Glutamatergic neuron (in vitro differentiated cells): ENCODE measurements at places on chromosomes 12 and 14.
A peak's percentile ranks its signal among the peaks of the same experiment; 100 is the strongest.

- DNase-seq: no peak
These were observed 27.4 kb upstream of the GUCY2C start for GRCh38 chr12:14723763-14724162.

GRCh38 chr12:34605955-34606748, 583.9 kb downstream of the ALG10 start:
- DNase-seq: no peak

DNA sequence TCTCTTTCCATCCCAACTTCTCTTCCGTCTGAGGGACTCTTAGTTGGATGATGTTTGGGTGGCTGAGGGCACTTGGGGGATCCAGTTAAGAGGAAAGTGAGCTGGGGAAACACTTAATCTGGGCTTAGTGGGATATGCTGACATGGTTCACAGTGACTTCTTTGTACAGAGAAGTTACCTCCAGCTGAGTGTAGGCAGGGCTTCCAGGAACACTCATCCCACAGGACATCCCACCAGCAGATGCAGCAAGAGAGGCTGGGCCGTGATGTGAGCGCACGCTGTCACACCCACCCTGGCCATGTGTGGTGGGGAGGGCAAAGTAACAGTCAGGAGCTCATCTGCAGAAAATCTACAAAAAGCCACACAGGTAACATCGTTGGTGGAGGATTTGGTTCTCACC, 832 bp upstream of the CACNA2D4 start:
- DNase-seq: no peak

DNA sequence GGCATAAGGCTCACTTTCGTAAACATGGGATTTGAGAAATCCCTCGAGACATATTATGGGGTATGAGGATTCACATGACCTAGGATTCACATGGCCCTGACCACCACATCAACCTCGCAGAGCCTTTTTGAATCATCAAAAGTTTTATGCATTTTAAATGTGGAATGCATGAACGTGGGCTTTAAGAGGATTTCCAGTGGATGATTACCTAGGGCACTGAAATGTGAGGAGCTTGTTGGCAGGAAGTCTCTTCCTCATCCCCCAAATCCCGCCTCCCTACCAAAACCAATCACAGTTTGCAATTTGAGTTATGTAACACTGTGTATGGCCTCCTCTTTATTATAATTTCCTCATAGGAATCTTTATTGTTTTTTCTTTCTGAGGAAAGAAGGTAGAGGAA, 659.6 kb upstream of the TBX3 start:
- DNase-seq: no peak

DNA sequence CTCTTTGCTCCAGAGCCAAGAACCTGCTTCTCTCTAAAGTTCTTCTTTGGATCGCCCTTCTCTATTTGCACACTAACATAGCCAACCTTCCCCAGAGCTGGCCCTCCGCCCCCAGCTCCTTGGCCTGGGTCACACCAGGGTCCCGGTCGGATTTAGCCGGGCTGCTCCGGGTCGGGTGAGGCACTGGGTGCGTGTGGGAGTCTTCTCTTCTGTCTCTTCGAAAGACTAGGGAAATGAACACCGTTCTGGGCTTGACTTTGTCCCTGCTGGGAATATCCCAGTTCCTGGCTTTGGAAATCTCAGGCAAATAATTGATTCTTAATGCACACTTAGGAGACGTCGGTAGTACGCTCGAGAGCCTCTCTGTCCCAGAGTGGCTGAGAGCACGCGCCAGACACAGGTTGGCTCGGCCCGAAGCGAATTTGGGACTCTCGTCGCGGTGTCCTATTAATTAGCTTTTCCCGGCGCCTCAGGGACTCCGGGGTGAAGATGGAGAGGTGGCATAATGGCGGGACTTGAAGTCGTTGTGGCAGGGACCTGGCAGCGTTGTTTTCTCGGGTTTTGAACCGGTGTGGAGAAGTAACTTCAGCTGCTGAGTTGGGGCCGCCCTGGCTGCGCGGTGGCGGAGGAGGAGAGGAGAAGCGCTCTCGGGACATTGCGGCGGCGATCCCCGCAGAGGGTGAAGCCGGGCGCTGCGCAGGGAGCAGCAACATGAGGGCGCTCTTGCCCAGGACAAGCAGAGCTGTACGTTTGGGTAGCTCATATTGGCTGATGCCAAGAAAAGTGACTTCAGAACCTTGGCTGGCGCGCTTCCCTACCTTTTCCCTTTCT, 7.5 kb downstream of the FOXG1 start:
- DNase-seq: peak; percentile 88

DNA sequence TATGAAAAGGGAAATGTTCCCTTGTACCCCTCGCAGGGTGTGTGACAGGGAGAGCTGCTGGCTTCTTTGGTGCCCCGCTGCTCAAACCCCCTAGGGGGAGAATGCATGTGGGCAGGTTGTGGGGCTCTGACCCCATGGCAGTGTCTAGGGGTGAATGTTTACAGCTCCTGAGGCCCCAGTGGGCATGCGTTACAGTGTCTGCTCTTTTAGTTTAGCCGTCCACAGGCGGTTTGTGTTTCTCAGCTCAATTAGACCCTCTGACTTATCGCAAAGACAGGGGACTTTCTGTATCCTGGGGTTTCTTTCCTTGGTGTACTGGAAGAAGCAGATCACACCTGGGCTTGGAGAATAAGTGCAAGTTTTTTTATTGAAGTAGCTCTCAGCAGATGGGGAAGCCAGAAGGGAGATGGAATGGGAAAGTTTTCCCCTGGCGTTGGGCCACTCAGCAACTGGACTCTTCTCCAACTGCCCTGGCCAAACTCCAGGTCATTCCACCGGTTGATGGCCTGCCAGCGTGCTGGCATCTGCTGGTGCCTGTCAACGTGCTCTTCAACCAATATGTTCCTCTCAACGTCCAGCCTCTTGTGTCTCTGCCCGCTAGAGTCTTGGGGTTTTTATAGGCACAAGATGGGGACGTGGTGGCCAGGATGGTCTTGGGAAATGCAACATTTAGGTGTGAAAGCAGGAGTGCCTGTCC, 720.9 kb downstream of the FSCB start:
- no peak for DNase-seq

GRCh38 chr12:49953151-49953550, 2.6 kb downstream of the AQP2 start:
- no peak for DNase-seq

DNA sequence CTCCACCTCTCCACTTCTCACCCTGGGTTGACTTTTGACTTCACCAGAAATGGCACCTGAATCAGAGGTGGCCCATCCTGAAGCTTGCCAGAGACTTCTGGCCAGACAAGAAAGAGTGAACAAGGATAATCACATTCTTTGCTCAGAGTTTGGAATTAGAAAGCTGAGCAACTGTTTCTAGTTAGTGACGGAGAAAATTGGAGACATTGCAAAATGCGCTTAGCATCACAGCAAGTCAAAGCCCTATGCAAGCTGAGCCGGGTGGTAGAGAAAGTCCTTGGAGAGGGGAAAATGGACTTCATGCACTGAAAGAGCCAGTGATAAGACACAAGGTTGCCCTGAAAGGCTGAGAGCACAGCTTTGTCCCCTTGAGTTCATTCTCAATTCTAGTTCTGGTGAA, 161.8 kb downstream of the PAH start:
- no peak for DNase-seq

GRCh38 chr12:109281452-109281851, 27.6 kb downstream of the FOXN4 start:
- no peak for DNase-seq

DNA sequence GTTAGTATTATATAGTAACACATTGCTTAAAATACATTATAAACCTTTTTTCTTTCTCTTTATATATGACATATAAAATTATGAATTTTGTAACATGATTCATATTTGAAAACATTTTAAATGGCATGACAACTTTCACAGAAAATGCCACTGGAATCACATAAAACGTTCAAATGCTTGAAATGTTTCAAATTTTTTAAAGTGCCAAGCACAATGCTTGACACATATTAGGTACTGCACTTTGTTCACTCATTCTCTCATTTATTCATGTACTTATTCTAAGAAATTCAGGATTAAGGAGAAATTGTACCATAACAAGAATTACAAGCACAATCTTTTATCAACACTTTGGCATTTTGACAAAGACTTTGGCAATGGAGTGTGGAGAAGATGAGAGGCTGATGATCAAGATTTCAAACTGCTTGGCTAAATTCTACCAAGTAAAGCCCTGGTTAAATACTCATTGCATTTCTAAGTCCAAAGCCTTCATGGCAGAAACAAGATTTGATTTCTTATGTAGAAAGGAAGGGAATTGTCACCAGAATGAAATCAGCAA, 232.2 kb downstream of the C12orf50 start:
- DNase-seq: no peak

- no peak for DNase-seq
These were observed 171.1 kb downstream of the PRKCH start for GRCh38 chr14:61492474-61492873.

- no peak for DNase-seq
These were observed 182.9 kb downstream of the MON2 start for GRCh38 chr12:62649412-62650138.

DNA sequence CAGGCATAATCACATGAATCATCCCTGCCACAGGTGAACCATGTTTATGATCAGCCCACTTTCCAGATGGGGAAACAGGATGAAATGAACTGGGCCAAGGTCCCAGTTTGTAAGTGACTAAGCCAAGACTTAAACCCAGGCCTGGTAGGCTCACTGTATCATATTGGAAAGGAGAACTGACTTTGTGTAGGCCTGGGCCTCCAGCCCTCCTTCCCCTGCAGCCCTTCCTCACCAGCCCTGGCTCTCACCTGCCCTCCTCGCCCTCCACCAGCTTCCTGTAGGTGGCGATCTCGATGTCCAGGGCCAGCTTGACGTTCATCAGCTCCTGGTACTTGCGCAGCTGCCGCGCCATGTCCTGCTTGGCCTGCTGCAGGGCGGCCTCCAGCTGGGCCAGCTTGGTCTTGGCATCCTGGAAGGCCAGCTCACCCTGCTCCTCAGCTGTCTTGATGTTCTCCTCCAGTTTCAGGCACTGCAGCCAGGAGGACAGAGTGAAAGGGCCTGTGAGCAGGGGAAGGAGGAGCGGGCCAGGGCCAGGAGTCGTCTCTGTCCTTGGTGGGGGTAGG, 19.8 kb downstream of the KRT80 start:
- DNase-seq: peak; percentile 67

GRCh38 chr12:25051171-25051570, 102.3 kb upstream of the BCAT1 start:
- no peak for DNase-seq

GRCh38 chr14:55366271-55366670, 45.4 kb downstream of the ATG14 start:
- no peak for DNase-seq

GRCh38 chr12:40152783-40153383, 47.0 kb upstream of the SLC2A13 start:
- DNase-seq: peak; percentile 64

- DNase-seq: no peak
These were observed 12.6 kb downstream of the GIT2 start for GRCh38 chr12:109983432-109984142.

- DNase-seq: no peak
These were observed 201.0 kb downstream of the TMX1 start for GRCh38 chr14:51441001-51441400.

DNA sequence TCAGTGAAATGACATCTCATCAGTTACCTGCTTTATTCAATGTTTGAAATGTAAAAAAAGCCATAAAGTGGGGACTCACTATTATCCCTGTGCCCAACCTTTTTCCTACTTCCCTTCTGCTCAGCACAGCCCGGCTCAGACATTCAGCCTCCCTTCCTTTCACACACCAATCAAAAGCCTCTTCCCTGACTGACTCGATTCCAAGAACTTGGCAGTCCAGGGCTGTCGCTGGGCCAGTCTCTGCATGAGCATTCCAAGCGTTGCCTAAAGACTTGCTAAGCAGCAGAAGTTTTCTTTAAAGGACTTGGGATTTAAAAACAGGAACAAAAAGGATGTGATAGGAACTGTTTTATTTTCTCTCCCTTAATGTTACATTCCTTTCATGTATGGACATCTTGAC, 22.7 kb downstream of the ITPR2 start:
- DNase-seq: no peak

- no peak for DNase-seq
These were observed 1021.9 kb downstream of the LRFN5 start for GRCh38 chr14:42628602-42629001.

- no peak for DNase-seq
These were observed 220.5 kb downstream of the BCAT1 start for GRCh38 chr12:24728366-24728765.

- DNase-seq: no peak
These were observed 15.7 kb upstream of the HMGA2 start for GRCh38 chr12:65808580-65808979.

GRCh38 chr12:84165998-84166571, 746.5 kb downstream of the SLC6A15 start:
- no peak for DNase-seq

DNA sequence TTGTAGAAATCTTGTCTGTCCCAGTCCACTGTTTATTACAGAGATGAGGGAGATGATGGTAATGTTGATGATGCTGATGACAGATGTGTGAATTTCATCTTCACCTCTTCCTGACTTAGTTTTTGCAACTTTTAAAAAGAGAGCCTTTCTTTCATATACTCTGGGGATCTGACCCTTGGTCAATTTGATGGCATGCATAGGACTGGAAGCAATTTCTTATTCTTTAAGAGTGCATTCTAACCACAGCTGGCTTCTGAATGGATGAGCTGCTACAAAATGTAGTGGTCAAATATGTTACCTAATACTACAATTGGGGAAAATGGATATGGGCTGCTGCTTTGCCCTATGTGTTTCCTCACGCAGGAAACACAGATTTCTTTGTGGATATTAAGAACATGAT, 80.8 kb downstream of the MYRFL start:
- DNase-seq: no peak

- DNase-seq: no peak
These were observed 19.5 kb downstream of the CCDC88C start for GRCh38 chr14:91397965-91398591.
